ENCODE measurements at places on chromosomes 7 and 10. TPM values are rescaled to one million over a fixed set of nuclear protein-coding genes. Genes with fewer than 3 reads are reported as not detected.

MGAM2 gene
- total RNA-seq = not detected

BTBD16 gene
- 0.09 TPM for total RNA-seq

ADD3 gene
- total RNA-seq = 524 TPM

ANKMY2 gene
- 30.2 TPM for total RNA-seq

Measured in fibroblast of the aortic adventitia (primary cell).